ENCODE measurements at places on chromosomes 13 and 19. TPM values are rescaled to one million over a fixed set of nuclear protein-coding genes. Genes with fewer than 3 reads are reported as not detected.

- H3K27me3 ChIP-seq: peaks cover 31% of the 10 kb centered on the region
- DNase-seq: no peak
- H3K4me1 ChIP-seq: no peaks in the 10 kb centered on the region
- no peak overlapping the region for H3K4me3 ChIP-seq
- H3K27ac ChIP-seq: no peak overlapping the region
These were observed 112.9 kb upstream of the CACNA1A start for GRCh38 chr19:13619203-13619632.

PSG3 gene
- not detected for total RNA-seq

DNA sequence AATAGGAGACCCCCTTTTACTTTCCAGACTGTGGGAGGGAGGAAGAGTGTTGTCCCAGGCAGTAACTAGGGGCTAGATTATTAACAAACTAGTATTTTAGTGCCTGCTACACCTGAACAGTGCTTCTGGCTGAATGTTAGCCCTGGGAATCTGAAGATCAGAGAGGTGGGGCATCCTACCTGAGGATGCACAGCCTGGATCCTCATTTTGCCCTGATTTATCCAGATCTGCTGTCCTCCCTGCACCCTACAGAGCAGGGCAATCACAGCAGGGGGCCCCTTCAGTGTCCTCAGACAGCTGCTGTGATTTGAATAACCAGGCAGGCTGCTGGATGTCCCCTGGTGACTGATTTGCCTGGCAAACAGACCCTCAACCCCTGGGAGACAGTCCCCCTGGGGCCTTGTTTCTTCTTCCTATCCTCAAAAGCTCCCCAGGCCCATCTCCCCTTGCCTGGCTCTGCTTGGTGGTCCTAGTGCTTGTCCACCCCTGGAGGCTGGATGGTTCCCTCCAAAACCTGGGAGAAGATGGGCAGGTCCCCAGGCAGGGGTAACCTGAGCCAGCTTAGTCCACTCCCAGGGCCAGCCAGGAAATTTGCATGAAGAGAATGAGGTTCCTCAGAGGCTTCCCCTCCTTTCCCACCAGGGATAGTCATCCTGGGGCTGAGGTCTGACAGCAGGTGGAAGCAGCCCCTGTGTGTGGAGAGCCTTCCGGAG lies at the start of gene OVOL3:
TSS of gene OVOL3 (plus strand) at position 657 of the 713 bp plus-strand sequence. CDS start 60 bp downstream, outside the sequence.
- H3K4me1 ChIP-seq: peaks cover 18% of the 10 kb centered on the region
- peaks cover 24% of the 10 kb centered on the region for H3K36me3 ChIP-seq
- H3K4me3 ChIP-seq: no peak within 1 kb of the TSS
- no peak within 1 kb of the TSS for H3K27ac ChIP-seq

LAIR2 gene
- not detected for total RNA-seq

DNA sequence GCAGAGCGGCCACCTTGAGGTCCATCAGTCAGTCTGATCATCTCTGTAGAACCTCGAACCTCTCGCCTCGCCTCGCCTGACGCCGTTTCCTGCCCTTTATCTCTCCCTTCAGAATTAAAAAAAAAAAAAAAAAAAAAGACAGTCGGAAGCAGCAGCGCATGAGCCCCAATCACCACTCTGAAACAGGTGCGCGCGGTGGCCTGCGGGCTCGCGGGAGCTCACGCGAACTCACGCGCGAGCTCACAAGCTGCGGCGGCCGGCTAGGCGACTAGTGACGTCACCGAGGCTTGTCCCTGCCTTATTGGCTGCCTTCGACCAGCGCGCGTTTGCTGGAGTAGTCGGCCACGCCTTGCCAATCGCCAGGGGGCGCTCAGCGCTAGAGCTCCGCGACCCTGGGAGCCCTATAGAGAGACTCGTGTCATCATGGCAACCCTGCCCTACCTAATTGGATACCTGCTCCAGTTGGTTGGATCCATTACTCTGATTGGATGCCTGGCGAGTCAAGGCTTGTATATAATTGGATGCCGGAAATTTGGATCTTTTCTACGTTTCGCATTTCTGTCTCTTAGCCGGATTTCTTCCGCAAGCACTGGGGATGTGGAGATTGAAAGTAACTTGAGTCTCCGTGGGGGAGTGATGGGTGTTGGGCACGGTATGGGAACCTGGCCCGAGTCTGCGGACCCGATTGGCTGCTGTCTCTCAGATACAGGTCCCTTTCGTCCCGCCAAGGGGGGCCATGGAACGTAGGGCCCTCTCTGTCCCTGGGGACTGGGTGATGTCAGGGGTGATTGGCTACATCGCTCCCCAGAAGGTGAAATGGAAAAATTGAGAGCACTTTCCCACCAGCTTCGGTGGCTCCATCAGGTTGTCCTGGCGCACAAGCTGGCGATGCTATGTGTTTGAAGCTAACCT lies 31.6 kb downstream of the SYT3 start:
- peak; percentile 89 for DNase-seq
- peaks cover 28% of the 10 kb centered on the region for H3K27me3 ChIP-seq
- H3K4me3 ChIP-seq: no peak overlapping the region
- H3K27ac ChIP-seq: no peak overlapping the region

DNA sequence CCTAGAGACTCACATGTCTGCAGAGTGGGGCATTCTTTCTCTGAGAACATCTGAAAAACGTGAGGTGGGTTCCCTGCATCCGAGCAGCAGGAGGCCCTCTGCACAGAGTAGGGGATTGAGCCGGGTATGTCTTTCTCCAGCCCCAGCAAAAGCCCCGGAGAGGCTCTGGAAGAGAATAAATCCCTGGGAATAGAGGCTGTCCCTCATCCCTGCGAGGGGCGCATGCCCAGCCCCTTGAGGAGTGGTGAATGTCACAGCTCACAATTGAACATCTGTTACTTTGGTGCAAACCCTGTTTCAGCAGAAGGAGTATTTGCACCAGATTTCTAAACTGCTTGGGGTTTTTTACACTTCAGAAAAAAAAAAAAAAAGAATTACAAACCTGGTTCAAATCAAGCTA lies 164.6 kb downstream of the FGF14 start:
- no peak for DNase-seq
- no peak overlapping the region for H3K4me3 ChIP-seq
- H3K4me1 ChIP-seq: no peaks in the 10 kb centered on the region
- no peak overlapping the region for H3K27ac ChIP-seq

DNA sequence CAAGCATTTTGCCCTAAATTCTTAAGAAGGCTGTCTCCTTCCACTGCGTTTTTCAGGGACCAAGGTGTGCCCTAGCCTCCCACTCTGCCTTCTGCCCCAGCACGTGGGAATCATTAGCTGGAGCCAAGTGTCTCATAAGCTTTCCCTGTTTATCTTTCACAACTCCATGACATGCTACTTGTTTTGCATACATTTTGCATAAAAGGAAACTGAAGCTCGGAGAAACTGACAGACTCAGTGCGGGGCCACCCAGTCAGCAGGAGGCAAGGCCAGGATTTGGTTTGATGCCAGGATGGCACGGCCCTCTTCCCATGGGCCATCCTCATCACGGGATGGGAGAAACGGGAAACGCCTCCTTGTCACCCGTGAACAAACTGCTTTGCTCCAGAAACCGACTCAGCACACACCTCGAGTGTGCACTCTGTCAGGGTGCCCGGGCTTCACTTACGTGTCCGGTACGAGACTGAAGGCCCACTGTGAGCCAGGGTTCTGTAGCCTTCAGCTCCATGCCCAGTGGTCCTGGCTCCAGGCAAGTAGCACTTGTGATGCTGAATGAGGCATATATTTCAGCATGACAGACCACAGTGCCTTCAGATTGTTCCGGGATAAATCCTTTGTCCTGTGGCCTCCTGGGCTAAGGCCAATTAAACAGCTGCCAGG lies 9.6 kb downstream of the CEBPA start:
- peaks cover 7% of the 10 kb centered on the region for H3K36me3 ChIP-seq
- H3K27ac ChIP-seq: no peak overlapping the region
- DNase-seq: no peak
- H3K4me3 ChIP-seq: no peak overlapping the region
- no peaks in the 10 kb centered on the region for H3K4me1 ChIP-seq
- H3K27me3 ChIP-seq: peaks cover 6% of the 10 kb centered on the region

DNA sequence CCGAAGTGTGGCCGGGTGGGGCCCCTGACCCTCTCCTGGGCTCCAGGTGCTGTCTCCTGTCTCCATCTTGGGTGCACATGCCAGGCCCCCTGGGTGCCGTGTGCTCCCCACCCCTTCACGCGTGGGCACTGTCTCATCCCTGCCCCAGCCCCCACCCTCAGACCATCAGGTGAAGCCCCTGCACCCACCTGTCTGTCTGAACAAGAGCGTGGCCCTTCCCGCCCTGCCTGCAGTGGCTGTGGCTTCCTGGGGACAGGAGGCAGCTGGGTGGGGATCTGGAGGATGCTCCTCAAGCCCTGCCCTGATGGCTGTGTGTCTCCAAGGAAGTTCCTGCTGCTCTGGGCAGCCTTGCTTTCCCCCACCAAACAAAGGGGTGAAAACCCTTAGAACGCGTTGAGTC lies 2.2 kb downstream of the PRR22 start:
- no peak for DNase-seq
- H3K36me3 ChIP-seq: peaks cover 16% of the 10 kb centered on the region
- H3K27me3 ChIP-seq: no peaks in the 10 kb centered on the region
- no peak overlapping the region for H3K4me3 ChIP-seq
- H3K27ac ChIP-seq: no peak overlapping the region
- no peaks in the 10 kb centered on the region for H3K4me1 ChIP-seq

- no peak overlapping the region for H3K27ac ChIP-seq
- no peaks in the 10 kb centered on the region for H3K4me1 ChIP-seq
- DNase-seq: no peak
These were observed 25.4 kb downstream of the POP4 start for GRCh38 chr19:29631450-29631849.

DNA sequence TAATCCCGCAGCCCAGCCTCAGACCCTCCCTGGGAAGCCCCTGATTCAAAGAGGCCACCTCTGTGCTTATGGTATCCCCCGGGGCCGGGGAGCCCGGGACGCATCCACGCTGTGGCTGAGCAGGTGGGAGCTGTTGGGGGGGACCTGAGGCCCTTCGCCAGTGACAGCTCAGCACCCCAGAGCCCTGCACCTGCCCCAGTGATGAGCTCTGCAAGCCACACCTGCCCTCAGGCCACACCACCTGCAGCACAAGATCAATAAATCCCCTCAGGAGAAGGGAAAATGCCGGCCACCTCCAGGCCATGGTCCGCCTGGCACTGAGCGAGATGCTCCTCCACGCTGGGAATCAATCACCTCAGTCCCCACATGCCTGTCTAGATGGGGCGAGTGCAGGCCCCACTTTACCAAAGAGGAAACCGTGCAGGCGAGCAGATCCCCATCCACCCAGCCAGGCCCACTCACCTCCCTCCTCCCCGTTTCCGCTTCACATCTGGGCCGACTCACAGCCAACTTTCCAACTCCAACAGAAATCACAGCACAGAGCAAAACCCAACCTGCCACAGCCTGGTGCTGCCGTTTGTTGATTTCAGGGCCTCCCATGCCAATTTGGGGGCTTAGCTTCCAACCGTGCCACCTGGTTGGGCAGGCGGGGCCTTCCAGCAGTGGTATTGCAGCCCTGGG lies 12.8 kb downstream of the MOB3A start:
- peak overlapping the region; percentile 99 for H3K4me3 ChIP-seq
- H3K27me3 ChIP-seq: no peaks in the 10 kb centered on the region
- H3K4me1 ChIP-seq: peaks cover 53% of the 10 kb centered on the region
- DNase-seq: peak; percentile 85
- peaks cover 59% of the 10 kb centered on the region for H3K36me3 ChIP-seq

DNA sequence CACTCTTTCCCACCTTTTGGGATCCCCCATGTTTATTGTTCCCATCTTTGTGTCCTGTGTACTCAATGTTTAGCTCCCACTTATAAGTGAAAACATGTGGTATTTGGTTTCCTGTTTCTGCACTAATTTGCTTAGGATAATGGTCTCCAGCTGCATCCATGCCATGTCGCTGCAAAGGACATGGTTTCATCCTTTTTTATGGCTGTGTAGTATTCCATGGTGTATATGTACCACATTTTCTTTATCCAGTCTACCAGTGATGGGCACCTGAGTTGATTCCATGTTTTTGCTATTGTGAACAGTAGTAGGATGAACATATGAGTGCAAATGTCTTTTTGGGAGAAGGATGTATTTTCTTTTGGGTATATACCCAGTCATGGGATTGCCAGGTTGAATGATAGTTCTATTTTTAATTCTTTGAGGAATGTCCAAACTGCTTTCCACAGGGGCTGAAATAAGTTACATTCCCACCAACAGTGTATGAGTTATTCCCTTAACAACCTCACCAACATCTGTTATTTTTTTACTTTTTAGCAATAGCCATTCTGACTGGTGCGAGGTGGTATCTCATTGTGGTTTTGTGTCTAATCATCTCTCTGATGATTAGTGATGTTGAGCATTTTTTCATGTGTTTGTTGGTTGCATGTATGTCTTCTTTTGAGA lies 55.7 kb upstream of the MEDAG start:
- H3K36me3 ChIP-seq: no peaks in the 10 kb centered on the region
- peaks cover 23% of the 10 kb centered on the region for H3K4me1 ChIP-seq
- DNase-seq: no peak
- peaks cover 9% of the 10 kb centered on the region for H3K27me3 ChIP-seq
- no peak overlapping the region for H3K4me3 ChIP-seq
- H3K27ac ChIP-seq: no peak overlapping the region

IFI30 gene
- 23.7 TPM for total RNA-seq

FAM124A gene
- 0.24 TPM for total RNA-seq

DNA sequence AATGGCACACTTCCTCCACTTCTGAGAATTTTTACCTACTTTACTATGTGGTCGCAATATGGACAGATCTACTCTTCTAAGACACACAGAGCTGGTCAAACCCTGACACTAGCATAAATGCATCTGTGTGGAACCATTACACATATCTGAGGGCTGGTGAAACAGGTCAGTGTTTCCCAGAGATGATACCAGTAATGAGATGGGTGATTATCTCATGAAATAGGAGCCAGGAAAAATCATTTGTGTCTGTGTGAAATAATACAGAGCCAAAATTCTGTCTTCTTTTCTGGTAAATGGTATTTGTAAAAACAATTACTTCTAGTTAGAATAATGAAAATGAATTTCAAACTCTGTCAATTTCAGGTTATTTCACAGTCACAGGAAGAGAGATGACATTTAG lies 71.6 kb upstream of the FARP1 start:
- H3K4me3 ChIP-seq: no peak overlapping the region
- peaks cover 6% of the 10 kb centered on the region for H3K27me3 ChIP-seq
- no peak overlapping the region for H3K27ac ChIP-seq

GRCh38 chr19:35140962-35141836 lies 1.9 kb upstream of the FXYD7 start:
- DNase-seq: peak; percentile 99
- H3K4me3 ChIP-seq: peak overlapping the region; percentile 71
- H3K27ac ChIP-seq: no peak overlapping the region
- no peaks in the 10 kb centered on the region for H3K27me3 ChIP-seq

- no peak overlapping the region for H3K27ac ChIP-seq
- no peaks in the 10 kb centered on the region for H3K27me3 ChIP-seq
- peaks cover 6% of the 10 kb centered on the region for H3K36me3 ChIP-seq
- H3K4me3 ChIP-seq: no peak overlapping the region
- DNase-seq: no peak
- H3K4me1 ChIP-seq: peaks cover 1% of the 10 kb centered on the region
These were observed 154.2 kb downstream of the TNFRSF19 start for GRCh38 chr13:23724196-23724970.

All from activated CD4-positive, alpha-beta memory T cell treated with anti-CD3 and anti-CD28 coated beads for 36 hours (primary cell).